Kasumi-1 (cell line): ENCODE measurements at places on chromosomes 12 and 14.
A peak's percentile ranks its signal among the peaks of the same experiment; 100 is the strongest.

DNA sequence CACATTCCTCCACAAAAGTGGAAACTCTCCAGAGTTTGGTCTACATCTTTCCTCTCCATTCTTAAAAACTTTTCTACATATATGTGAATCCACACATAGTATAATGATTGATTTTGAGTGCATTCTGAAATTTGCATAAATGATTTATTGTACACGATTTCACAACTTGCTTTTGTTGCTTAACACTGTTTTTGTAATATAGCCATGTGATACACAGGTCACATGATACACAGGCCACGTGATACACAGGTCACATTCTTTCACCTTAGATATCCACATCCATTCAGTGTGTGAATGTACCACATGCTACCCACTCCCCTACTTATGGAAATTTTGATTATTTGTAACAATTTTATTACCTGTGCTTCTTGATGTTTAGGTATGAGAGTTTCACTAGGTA lies 319.1 kb downstream of the ZFP36L1 start:
- DNase-seq = no peak

DNA sequence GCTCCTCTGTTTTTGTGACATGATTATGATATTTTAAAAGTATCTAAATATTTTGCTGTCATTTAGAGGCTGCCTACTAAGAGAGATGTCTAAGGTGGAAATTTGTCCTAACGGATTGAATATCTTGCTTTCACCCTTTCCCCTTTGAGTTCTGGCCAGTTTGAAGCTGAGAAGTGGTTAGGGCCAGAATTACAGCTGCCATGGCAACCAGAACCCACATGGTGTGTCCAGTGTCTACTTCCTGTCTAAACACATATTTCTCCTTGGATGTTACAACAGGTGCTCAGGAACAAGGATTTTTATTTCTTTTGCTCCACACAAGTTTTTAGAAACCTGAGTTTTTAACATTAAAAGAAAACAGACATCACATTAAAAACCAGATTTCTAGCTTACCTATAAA lies 335.1 kb upstream of the OR4E1 start:
- DNase-seq = no peak

DNA sequence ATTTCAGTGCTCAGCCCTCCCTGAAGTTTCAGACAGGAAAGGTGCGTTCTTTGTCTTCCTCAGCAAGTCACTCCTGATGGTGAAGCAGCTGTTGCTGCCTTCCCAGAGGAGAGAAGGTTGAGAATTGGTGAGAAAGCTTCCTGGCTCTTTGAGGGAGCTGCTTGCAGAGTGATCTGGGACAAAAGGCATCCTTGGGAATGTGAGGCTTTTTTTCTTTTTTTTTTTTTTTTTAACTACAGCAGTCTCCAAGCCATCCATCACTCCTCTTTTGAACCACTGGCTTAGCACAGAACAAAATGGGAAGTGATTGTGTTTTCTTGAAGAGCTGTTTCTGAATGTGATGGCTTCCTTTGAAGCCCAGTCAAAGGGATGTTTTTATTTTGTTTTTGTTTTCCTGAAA lies 120.4 kb upstream of the LRIG3 start:
- no peak for DNase-seq

GRCh38 chr12:100987552-100988521 lies 193.3 kb downstream of the ANO4 start:
- peak; percentile 26 for DNase-seq

DNA sequence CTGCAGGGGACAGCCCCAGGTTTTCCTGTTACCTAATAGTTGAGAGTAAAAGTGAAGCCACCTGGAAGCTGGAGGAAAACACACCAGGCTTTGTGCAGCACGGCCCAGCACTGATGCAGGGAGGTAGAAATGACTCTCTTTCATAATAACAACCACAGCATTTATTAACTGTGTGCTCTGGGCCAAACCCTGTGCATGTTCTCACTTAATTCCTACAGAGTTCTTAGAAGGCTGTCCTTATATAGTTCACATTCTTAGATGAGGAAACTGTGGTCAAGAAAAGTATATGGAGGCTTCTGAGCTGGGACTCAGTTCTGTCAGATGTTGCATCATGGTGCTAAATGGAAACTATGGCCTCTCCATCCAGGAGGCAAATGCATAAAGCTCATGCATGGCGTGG lies 100.0 kb downstream of the PAPOLA start:
- no peak for DNase-seq

DNA sequence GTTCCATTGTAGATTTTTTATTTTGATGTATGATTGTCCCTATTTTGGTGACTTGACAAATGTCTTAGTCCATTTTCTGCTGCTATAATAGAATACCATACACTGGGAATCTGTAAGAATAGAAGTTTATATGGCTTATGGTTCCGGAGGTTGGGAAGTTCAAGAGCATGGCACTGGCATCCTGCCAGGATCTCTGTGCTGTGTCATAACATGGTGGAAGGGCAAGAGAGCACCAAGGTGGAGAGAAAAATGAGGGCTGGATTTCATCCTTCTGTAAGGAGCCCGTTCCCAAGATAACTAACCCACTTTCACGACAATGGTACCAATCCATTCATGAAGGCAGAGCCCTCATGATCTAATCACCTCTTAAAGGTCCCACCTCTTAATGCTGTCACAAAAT lies 176.7 kb downstream of the TMEM132D start:
- no peak for DNase-seq

DNA sequence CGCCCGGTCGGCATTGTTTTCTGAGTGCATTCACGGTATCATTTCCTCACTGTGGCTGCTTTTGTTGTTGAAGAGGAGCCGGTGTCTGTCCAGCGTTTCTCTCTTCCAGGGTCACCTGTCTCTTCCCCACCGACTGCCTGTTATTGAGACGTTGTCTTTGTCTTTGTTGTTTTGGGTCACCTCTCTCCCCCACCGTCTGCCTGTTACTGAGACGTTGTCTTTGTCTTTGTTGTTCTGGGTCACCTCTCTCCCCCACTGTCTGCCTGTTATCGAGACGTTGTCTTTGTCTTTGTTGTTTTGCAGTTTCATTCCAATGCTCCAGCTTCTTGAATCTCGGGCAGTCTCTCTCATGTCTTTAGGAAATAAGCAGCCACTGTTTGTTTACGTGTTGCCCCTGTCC lies 69.9 kb downstream of the DDX51 start:
- no peak for DNase-seq

- no peak for DNase-seq
Measured at GRCh38 chr14:76104802-76105355, 46.8 kb upstream of the GPATCH2L start.

DNA sequence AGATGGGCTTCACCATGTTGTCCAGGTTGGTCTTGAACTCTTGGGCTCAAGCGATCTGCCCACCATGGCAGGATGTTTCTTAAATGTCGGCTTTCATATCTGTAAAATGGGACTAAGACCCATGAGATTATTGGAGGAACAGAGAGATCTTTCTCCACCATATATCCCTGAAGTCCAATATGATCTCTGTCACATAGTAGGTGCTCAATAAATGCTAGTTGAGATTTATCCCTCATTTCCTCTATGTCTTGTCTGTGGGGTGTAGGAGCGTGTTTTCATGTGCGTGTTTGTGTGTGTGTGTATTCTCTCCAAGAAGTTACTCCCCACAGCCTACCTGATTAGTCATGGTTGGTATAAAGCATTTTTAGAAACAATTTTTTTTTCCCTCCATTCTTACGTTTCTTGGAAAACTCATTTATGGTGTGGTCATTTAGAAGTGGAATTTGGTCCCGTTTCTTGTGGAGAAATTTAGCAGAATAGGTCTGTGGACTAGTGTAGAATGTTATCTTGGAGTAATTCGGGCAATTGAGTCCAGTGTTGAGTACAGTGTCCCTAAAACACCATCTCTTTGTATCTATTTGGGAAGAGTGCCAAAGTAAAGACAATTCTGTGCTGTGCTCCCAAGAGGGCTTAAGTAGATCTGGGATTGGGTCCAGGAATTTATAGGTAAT lies 4.3 kb downstream of the STRAP start:
- DNase-seq = no peak

DNA sequence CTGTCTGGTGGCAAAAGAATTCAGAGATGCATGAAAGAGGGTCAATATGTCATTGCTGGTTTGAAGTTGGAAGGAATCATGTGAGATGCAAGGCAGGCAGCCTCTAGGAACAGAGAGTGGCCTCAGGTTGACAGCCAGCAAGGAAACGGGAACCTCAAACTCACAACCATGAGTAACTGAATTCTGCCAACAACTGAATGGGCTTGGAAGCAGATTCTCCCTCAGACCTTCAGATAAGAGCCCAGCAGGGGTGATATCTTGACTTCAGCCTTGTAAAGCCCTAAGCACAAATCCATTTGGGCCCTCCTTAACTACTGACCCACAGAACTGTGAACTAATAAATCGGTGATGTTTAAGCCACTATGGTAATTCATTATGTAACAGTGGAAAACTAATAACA lies 35.8 kb downstream of the USP15 start:
- DNase-seq = peak; percentile 25

DNA sequence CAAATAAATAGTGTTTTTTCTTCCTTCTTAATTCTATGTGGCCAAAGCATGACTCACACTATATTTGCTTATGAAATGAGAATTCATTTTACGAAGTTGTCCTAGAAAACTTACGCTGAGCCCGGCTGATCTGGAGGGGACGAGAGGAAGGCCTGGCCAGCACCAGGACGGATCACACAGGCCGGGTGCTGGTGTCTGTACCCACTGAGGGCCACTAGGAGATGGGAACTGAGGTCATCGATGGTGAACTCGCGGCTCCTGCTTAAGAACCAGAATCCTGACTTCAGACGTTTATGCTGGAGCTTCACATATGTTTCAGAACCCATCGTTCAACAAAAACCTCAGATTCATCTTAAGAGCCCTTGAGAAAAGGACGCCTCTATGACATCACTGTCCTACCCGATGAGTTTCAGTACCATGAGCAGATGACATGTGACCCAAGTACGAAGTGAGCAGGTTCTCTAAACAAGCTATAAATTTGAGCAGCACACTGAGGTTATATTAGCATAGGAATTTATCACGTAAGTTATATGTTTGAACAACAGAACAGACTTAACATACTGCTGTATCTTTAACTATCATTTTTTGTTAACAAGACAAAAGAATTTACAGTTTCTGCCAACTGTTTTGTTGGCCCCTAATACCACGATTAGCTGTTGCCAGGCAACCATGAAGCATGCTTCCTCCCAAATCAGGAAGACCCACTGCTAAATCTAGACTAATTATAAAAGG lies 111.9 kb downstream of the FOXN3 start:
- peak; percentile 21 for DNase-seq

DNA sequence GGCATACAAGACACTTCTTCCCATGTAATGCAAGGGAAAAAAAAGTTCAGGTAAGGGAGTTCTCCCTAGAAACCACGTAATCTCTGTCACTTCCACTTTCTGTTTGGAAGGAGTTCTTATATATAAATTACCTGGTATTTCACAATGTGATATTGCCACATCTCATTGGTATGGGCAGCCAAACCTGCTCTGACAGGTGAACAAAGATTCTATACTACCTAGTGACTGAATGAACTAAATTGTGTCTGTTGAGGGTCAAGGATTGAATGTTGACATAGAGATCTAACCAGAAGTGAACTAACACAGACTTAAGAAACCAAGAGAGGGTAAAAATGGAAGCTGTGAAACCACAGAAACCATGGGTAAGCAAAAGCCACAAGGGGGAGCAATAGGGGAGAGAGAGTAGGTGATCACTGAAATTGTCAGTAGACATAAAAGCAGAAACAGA lies 161.3 kb downstream of the RPL10L start:
- peak; percentile 79 for DNase-seq

GRCh38 chr12:115096588-115097397 lies 412.8 kb upstream of the TBX3 start:
- DNase-seq = no peak

DNA sequence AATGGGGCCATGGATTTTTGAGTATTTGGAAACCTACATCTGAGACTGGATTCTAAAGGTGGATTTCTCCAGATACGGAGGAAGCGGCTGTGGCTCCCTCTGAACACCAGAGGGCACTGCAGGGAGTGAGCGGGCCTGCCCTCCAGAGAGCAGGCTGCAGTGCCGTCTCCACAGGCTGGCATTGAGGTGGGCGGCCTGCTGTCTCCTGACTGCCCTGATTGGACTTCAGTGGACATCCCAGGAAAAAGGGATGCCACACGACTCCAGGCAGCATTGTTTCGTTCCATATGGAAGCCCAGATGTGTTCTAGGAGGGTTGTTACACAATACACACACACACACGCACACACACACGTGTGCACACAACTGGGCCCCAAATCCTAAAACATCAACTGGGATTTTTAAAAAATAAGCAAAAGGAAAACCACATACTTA lies 20.9 kb upstream of the ANO2 start:
- DNase-seq = peak; percentile 35

DNA sequence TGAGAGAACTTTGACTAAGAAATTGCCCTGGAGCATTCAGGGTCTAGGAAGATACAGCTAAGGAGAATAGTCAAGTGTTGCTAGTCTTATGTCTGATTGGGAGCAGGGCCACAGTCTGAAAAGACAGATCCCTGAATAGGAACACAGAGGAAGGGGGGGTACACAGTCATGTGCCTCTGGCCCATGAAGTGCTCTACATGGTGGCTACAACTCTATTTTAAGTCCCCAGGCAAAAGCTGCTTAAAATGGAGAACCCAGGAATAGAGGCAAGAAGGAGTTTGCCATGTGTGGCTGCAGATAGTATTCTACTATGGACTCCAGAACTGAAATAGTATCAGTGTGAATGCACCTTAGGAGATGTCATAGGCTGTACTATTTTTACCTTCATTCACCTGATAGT lies 118.0 kb upstream of the NPAS3 start:
- no peak for DNase-seq

GRCh38 chr12:6830286-6830890 lies 2.2 kb downstream of the P3H3 start:
- no peak for DNase-seq

GRCh38 chr12:53744130-53744441 lies 7.7 kb downstream of the CISTR start:
- DNase-seq = no peak

DNA sequence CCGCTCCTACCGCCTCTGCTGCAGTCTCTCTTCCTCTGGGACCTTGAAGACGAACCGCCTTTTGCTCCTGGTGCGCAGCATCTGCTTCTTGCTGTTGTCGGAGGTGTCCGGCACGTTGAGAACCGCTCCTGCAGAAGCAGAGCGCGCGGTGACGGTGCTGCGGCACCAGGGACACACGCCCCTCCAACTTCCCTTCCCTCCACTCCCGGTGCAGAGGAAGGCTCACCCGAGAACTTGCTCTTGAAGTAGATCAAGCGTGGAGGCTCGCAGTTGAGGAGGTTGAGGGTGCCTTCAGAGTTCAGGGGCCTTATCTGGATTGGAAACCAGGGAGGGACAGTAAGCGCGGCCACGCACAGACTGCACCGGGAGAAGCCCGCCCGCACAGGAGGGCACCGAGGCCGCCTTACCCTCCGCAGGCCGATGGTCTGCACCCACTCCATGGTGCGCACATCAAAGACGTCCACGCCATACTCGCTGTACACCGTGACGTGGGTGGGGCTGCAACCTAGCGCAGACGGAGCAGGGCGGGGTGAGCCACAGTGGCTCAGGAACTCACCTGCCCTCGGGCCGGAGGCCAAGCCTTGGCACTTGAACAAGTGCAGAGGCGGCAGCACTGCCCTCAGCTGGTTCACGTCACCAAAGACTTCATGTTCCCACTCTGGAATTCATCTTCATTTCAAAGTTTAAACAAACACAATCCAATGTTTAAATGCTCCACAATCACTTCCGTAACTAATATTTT lies 17.5 kb downstream of the AMN start:
- no peak for DNase-seq
